ENCODE measurements at places on chromosomes 5 and 9.

DNA sequence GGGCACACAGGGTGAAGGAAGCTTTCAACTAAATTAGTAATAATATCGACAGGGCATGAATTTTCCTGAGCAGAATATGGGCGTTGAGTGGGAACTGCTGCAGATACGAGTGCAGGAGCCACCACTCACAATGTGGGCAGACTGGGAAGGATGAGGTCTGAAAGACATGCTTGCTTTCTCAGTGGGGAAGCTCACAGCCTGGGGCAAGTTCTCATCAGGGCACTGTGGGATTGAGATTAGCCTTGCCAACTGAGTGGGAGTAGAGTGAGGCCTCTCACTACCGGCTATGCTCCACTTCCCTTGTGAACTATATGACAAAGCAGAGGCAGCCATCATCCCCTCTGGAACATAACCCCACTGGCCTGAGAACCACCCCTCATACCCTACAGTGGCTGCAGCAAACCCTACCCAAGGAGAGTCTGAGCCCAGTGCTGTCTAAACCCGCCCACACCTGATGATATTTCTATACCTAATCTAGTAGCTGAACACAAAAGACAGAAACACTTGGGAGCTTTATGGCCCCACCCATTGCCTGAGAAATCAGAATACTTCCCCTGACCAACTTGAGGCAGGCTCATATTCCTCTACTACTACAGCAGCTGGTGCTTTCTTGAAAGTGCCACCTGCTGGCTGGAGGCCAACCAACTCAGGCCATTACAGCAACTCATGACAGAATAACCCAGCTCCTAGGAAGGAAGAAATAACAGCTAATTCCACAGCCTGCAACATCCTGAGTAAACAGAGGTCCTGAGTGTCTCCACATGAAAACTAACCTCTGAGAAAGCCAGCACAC lies 173.7 kb upstream of the SPEF2 start:
- no peak for DNase-seq

- DNase-seq, result no peak
These were observed 10.1 kb downstream of the IGFBPL1 start for GRCh38 chr9:38414040-38414723.

GRCh38 chr9:27204578-27204977 lies 92.4 kb downstream of the EQTN start:
- peak; percentile 36 for DNase-seq

GRCh38 chr9:5230554-5230953 lies 665 bp upstream of the INSL4 start:
- DNase-seq, result no peak

DNA sequence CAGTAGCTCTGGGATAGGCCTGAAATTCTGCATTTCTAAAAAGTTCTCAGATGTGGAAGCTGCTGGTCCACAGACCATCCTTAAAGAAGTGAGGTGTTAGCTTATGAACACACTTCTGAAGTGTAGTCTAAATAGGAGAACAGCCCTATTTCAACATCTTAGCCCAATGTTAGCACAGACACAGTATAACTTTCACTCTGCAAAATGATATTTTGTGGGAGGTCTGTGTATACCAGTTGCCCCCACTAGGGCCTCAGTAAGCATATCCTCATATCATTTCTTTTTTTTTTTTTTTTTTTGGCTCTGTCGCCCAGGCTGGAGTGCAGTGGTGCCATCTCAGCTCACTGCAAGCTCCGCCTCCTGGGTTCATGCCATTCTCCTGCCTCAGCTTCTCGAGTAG lies 7.5 kb upstream of the HABP4 start:
- no peak for DNase-seq

- no peak for DNase-seq
These were observed 26.0 kb upstream of the SEMA4D start for GRCh38 chr9:89523948-89524347.

DNA sequence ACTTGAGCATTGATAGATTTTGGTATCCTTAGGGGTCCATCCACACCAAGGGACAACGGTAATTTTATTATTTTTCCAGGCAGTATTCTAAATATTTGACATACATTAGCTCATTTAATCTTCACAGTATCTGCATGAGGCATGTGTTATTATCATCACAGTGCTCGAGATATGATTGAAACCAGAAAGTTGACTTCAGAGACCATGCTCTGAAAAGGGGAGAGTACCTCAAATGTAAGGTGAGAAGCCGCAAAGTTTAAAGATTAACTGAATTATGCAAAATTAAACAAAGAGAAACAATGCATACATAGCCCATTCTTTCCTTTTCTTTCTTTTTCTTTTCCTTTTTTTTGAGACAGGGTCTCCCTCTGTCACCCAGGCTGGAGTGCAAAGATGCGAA lies 104.1 kb downstream of the SLC25A46 start:
- DNase-seq, result no peak

All from fibroblast of mammary gland (primary cell).